Stimulated activated CD4-positive, alpha-beta T cell treated with anti-CD3 and anti-CD28 coated beads, Interleukin-1b, Interleukin-23, amount 100 ng/mL, for 4 hours (primary cell): ENCODE measurements at places on chromosomes 5 and 9.

GRCh38 chr9:126853667-126854066, 6.8 kb upstream of the ZBTB34 start:
- DNase-seq, result no peak

DNA sequence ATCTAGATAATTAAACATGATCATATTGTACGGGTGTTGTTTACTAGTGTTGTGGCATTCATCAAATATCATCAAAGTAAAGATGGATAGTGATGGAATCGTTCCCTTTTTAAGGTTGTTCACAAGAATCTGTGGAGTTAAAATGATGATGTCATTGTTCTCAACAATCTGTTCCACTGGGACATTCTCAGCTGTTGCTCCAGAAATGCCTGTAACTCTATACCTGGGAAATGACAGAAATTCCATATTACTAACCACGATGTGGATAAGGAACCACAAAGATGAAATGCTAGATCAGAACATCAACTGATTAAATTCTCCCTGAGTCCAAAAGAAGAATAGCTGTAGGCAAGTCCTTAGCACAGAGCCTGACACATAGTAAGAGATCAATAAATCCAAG, 38.0 kb downstream of the RIGI start:
- DNase-seq, result no peak

GRCh38 chr5:31098811-31099210, 94.7 kb upstream of the CDH6 start:
- DNase-seq, result no peak

GRCh38 chr9:112047538-112048066, 127.5 kb downstream of the SUSD1 start:
- DNase-seq, result no peak

GRCh38 chr9:123368023-123368422, 12.0 kb downstream of the CRB2 start:
- no peak for DNase-seq

GRCh38 chr5:64149268-64149667, 16.4 kb upstream of the RNF180 start:
- DNase-seq, result no peak

- no peak for DNase-seq
Measured at GRCh38 chr5:14505310-14506139, 76.1 kb upstream of the OTULINL start.

DNA sequence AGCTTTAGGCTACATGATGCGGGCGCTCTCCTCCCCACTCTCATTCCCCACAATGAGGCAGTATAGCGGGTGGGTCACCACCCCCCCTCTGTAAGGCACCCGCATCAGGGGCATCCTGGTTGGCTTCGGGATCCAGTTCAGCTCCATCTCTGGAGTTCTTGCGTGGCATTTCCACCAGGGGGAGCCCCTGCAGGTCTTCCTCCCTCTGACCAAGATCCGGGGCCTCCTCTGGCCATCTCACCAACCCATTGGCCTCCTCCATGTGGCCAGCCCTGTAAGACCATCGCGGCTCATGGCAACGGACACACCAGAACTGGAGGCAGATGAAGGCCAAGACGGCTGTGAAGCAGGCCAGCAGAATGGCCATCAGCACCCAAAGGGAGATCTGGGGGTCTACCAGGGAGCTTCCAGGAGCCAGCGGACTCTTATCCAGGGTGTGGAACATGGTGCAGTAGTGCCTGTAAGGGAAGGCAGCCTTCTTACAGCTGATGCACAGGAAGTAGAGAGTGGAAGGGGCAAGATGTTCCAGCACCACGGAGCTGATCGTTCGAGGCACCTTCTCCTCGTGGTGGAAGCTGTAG, 77.0 kb downstream of the CYFIP2 start:
- no peak for DNase-seq

DNA sequence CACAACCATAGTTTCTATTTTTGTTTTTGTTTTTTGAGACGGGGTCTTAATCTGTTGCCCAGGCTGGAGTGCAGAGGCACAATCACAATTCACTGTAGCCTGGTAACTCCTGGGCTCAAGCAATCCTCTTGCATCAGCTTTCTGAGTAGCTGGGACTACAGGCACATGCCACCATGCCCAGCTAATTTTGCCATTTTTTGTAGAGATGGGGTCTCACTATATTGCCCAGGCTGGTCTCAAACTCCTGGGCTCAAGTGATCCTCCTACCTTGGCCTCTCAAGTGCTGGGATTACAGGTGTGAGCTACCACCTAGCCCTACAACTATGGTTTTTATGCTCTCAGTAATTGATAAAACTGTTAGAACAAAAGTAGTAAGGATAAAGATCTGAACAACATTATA, 147.5 kb upstream of the SHB start:
- no peak for DNase-seq

DNA sequence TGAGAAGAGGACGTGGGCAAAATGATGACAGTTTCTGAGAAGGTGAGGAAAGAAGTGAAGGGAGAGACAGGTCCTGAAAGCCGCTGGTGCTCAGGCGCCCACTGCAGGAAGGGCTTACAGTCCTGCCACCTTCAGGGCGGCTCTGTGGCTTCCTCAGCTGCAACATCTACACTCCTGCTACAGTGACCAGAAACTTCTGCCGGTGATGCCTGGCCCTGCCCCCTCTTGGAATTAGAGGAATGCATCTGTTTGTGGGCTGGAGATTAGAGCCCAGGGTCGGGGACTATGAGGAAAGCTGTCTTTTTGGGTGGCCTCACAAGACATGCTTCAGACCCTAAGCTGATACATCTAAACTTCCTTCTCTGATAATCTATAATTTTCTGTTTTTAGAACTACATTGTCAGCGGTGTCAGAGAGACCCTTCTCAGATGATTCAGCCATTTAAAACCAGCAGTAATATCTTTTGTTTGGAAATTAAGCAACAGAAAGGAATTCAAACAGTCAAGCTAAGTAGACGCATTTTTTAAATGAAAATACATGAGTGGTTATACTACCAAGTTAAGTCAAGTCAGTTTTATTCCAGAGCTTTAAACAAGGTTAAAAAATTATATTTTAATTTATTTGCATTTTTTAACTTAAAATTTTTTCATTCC, 30.4 kb downstream of the PRDM6 start:
- no peak for DNase-seq

DNA sequence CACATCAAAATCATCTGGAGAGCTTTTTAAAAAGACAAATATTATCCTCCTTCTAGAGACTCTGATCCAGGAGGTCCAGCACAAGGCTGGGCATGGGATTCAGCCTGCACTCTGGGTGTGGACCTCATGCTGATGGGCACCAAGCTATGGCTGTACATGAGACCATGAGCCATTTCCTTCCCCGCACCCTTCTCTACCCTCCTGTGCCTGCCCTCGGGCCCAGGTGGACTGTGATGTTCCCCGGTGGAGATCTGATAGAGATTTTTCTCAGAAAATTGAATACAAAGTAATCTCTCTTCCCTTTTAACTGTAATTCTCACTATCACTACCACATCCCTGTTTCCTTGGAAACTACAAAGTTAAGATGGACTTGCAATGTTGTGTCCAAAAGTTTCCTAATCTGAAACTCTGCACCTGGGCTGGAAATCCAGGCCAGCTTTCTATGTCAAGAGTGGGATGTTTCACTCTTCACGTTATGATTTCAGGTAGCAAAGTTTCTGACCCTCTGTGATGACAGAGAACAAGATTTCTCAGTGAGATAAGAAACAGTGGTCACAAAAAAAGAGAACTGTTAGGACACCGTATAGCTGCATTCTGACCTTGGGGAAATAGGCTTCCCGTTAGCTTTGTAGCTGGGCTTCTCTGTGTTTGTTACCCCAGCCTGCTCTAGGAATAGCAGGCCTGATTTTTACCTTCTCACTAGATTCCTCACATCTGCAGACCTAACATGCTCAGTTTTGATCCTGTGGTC, 11.5 kb downstream of the SFXN1 start:
- DNase-seq, result no peak

GRCh38 chr9:116693233-116693731, 6.2 kb downstream of the TRIM32 start:
- DNase-seq, result no peak

- no peak for DNase-seq
Measured at GRCh38 chr9:118170032-118170955, 466.1 kb downstream of the TLR4 start.

GRCh38 chr5:113217619-113218184, 217.1 kb downstream of the TSSK1B start:
- DNase-seq, result no peak

GRCh38 chr5:116444373-116445295, 130.0 kb downstream of the SEMA6A start:
- no peak for DNase-seq

DNA sequence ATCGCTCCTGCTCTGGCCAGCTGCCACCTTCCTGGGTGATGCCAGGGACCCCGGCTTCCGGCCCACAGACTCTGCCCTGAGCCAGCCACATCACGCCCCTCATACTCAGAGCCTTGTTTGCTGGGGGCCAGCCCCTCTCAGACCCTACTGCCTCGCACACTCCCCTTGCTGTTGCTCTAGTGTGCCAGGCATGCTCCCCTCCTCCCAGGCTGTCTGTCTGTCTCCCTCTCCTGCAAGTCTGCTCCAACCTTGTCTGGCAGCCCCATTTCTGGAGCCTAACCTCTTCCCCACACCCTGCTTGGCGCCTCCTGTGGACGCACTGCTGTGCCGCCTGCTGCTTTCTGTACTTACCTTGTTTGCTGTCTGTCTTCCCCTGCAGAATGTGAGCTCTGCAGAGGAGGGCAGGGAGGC, 184.7 kb downstream of the HSPA4 start:
- DNase-seq, result no peak
